Lung microvascular endothelial cell (primary cell): ENCODE measurements at places on chromosomes 13 and 19. TPM values are rescaled to one million over a fixed set of nuclear protein-coding genes. Genes with fewer than 3 reads are reported as not detected.

COL4A1 gene
- total RNA-seq: 836 and 1,068 TPM in 2 replicates

WDR87 gene
- not detected in 2 replicates for total RNA-seq

KLK14 gene
- not detected in 2 replicates for total RNA-seq

SPATA13 gene
- total RNA-seq: 0.99 and 3.3 TPM in 2 replicates

NALCN gene
- 12.9 and 16.5 TPM in 2 replicates for total RNA-seq

IGFL1 gene
- not detected in 2 replicates for total RNA-seq

RTBDN gene
- total RNA-seq: not detected in 2 replicates

SGCG gene
- not detected in 2 replicates for total RNA-seq

PRRG2 gene
- 4.6 and 12.5 TPM in 2 replicates for total RNA-seq

LGALS14 gene
- not detected in 2 replicates for total RNA-seq

MAST3 gene
- total RNA-seq: 1.1 and 2.0 TPM in 2 replicates

F7 gene
- total RNA-seq: not detected in 2 replicates

SLC17A7 gene
- total RNA-seq: under 0.01 and 0.20 TPM in 2 replicates

CYP2A6 gene
- total RNA-seq: not detected in 2 replicates

KLF12 gene
- 2.0 and 2.8 TPM in 2 replicates for total RNA-seq

PBX4 gene
- total RNA-seq: not detected in 2 replicates

RGS9BP gene
- total RNA-seq: 0.22 and 0.79 TPM in 2 replicates

LRG1 gene
- 0.87 and 1.6 TPM in 2 replicates for total RNA-seq

CEACAM21 gene
- total RNA-seq: 6.8 and 10.7 TPM in 2 replicates

SIGLEC14 gene
- not detected in 2 replicates for total RNA-seq

FAM124A gene
- total RNA-seq: 3.3 and 3.4 TPM in 2 replicates

TEAD2 gene
- 51.4 and 57.1 TPM in 2 replicates for total RNA-seq

IZUMO1 gene
- 0.20 and 0.22 TPM in 2 replicates for total RNA-seq

URAD gene
- not detected in 2 replicates for total RNA-seq
